ENCODE measurements at places on chromosomes 12 and 14.
A peak's percentile ranks its signal among the peaks of the same experiment; 100 is the strongest.

DNA sequence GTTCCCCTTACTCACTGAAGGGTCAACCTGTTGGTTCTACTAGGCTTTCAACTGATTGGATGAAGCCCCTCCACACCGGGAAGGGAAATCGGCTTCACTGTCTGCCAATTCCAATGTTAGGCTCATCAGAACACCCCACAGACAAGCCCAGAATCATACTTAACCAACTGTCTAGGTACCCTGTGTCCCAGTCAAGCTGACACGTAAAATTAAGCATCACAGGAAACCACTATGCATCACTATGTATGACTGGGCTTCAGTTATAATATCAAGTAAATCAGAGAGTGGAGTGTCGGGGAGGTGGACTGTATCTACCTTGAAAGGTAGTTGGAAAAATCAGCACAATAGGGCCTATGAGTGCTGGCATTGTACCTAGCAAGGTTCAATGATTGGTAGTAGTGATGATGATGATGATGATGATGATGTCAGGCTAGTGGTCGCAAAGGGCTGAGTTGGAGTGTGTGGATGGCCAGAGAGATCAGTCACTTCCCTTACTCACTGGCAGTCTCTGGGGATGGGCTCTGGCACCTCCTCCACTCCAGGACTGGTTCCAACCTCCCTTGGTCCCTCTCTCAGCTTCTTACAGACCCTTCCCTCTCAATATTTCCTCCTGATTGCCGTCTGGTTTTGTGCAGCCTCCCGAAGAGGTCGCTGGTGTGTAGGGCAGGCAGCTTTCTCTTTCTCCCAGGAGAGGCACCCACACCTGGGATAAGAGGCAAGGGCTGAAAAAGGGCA lies 3.3 kb upstream of the ATG101 start:
- DNase-seq = no peak

GRCh38 chr14:31208546-31209424 lies 1.2 kb upstream of the HECTD1 start:
- DNase-seq = no peak

DNA sequence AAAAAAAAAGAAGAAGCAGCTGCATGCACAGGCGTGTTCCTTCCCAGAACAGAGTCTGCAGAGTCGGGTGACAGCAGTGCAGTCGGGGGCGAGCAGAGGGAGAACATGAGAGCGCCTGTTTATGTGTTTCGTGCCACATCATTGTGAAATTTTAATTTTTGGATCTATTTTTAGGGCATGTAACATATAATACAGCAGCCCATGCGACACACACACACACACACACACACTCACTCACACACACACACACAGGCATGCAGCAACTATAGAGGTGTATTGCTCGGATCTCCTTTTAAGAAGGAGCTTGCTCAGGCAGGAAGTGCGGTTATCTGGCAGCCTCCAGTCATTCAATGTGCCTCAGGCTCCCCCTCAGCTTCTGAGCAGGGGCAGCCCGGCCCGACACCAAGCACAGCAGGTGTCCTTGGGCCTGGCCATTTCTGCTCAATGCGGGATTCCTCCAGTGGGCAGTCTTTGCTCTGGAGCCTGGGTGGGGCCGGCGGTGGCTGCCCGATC lies 71.8 kb downstream of the ZNF664 start:
- DNase-seq = no peak

DNA sequence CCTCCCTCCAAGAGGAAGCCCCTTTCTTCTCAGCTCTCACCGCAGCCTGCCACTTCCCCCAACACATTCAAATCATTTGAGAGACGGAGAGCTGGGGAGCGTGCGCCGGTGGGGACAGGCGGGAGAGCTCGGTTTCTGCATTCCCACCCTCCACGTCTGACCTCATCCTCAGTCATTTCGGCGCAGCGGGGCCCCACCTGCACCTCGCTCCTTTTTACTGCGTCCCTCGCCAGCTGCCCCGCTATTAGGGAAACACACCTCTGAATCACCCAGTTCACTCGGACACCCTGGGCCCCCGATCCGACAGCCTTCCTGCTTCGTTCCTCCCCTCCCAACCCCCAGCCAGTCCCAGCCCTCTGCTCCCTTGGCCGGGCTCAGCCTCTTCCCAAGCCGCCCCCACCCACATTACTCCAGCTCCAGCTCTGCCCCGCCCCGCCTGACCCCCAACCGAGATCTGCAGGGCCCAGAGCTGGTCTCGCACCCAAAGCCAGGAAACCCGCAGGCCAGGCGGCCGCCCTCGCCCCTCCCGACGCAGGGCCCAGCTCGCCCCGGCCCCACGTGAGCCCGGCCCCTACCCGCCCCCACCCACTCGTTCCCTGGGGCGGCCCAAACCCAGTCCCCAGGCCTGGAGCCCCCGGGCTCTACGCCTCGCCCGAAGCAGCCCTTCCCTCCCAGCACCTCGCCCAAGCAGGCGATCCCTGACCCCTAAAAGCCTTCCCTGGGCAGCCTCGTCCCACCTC lies 783 bp downstream of the CORO1C start:
- DNase-seq = peak; percentile 61

DNA sequence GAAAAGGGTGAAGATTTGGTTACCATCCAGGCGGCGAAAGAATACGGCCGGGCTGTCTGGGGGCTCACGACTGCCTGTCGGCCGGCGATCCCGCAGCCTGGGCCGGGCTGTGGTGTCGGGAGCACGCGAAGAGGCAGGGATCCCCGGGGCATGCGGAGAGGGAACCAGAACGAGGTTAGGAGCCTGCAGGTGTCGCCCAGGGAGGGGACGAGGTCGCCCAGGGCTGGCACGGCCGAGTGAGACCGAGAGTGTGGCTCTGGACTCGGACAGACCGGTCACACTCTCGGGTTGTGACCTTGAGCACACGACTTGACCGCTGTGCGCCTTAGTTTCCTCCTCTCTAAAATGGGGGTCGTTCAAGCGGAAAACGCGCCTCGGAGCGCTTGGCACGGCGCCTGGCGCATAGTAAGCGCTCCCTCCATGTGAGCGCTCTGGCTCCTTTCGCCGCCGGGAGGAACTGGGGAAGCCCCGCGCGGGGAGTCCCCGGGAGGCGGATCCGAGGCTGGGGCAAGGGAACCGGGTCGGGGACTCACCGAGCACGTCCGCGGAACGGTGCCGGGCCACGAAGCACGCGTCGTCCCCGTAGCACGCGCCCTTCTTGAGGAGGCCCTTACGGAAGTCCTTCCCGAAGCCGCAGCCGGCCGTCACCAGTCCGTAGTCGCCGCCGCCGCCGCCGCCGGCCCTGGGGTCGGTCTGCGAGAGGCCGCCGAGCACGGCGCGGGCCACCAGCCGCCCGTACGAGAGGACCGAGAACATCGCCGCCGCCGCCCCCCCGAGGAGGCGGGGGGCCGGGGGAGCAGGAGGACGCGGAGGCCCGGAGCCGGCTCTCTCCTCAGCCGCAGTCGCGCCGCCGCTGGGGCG lies 612 bp downstream of the PPTC7 start:
- DNase-seq = no peak

DNA sequence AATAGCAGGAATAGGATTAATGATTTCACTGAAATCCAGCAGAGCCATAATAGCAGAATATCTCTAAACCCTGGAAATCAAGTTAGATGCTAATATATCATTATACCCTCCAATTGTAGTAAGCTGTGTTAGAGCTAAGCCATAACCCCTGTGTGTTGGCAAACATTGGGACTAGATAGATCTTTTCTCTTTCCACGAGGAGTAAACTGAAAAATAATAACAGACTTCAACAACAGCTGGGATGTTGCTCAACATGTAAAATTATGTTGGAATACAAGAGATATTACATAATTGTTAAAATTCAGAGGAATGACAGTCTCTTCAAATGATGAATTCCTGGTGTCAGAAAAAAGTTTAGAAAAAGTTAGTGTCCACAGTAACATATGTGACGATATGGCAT lies 383.8 kb downstream of the SNAPC1 start:
- DNase-seq = no peak

- DNase-seq = peak; percentile 12
Measured at GRCh38 chr12:10959804-10960203, 20.7 kb upstream of the TAS2R14 start.

DNA sequence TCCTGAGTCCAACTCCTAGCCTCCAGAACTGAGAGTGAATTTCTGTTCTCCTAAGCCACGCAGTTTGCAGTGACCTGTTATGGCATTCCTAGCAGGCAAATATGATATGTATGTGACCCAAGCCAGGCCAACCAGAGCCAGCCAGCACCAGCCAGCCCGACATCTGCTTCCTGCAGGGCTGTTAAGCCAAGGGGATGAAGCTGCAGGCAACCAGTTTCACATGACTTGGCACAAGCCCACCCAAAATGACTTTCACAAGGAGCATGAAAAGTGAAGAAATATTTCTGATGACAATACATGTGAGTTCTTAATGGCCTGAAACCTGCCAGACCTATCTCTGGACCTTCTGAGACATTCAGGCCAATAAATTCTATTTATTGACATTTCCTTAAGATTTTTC lies 68.1 kb downstream of the ITPK1 start:
- DNase-seq = no peak

GRCh38 chr12:3123729-3124128 lies 46.5 kb downstream of the TSPAN9 start:
- DNase-seq = no peak

DNA sequence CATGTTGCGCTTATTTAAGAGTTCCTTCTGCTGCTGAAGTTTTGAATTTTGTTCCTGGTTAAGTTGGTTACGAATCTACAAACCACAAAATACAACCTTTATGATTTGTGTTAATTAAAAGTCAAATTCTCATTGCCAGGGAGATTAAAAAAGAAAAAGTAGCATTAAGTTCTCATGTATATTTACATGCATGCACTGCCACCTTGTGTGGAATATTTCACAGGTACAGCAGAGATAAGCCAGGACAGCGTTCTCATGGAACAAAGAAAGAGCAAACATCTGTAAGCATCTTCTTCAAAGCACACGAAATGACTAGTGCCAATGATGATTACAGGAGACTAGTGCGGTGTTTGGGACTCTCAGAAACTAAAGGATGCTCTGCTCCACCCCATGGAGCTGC lies 34.2 kb downstream of the ZFYVE21 start:
- no peak for DNase-seq

- DNase-seq = no peak
Measured at GRCh38 chr14:69086537-69086936, 66.4 kb downstream of the DCAF5 start.

DNA sequence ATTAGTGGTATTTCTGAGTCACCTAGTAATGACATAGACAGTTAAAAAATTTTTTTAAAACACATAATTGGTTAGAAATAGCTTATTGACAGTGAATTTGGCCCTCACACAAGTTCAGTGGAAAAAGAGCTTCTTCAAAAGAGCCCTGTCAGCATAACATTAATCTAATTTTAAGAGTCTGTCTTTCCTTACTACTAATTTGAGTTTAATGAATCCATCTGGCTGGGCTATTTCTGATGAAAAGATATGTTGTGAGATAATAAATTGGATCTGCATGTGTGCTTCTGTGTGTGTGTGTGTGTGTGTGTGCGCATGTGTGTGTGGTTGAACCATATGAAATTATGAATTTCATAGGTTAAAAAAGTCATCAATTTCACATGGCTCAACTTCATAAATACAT lies 1045.2 kb downstream of the FLRT2 start:
- DNase-seq = no peak

GRCh38 chr12:55847033-55847432 lies 4.3 kb upstream of the MMP19 start:
- no peak for DNase-seq

GRCh38 chr14:95290021-95290420 lies 29.7 kb downstream of the CLMN start:
- no peak for DNase-seq

- DNase-seq = peak; percentile 98
Measured at GRCh38 chr12:6764011-6764828, 1.9 kb upstream of the PTMS start.

DNA sequence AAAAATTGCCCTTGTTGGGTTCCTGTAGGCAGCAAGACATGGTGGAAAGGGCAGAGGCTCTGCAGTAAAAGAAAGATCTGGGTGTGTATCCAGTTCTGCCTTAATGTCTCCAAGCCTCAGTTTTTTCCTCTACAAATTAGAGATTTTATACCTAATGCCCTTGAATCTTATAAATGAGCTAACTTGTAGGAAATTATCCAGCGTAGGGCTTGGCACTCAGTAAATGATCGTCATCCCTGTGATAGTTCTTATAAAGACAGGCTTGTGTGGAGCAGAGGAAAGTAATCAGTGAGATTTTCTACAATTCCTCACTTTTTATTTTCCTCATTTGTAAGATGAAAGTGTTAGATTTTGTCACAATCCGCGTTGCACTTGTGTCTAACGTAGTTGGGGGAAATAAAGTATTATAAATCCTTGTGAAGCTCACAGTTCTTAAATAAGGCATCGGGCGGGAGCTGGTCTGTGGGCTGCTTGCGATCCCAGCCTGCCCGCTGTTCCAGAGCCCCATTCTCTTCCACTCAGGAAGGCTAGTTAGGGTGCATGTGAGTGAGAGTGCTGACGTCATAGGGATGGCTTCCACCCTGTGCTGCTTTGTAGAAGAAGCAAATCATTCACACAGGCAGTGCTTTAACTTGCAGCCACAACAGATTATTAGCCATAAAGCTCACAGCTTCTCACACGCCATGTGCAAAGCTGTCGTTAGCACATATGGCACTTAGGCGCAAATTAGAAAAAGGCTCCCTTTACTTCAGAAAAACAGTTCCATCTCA lies 87.6 kb downstream of the EML1 start:
- DNase-seq = no peak

GRCh38 chr12:123962513-123962912 lies 10.1 kb downstream of the CCDC92 start:
- DNase-seq = no peak

DNA sequence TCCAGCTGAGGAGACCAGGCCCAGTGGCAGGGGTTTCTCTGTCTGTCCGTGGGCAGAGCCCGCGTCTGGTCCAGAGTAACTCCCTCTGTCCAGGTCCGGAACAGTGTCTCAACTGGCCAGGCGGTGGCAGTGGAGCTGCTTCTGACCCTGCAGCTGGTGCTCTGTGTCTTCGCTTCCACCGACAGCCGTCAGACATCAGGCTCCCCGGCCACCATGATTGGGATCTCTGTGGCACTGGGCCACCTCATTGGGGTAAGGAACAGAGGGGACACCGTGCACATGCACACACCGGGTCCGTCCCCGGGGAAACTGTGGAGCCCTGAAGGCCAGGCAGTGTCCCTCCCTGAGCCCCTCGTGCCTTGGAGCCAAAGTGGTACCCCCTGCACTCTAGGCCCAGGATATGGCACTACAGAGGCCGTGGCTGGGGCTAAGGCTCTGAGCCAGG lies 1.5 kb downstream of the AQP6 start:
- peak; percentile 60 for DNase-seq

GRCh38 chr12:54214553-54215406 lies 26.0 kb upstream of the SMUG1 start:
- peak; percentile 65 for DNase-seq

DNA sequence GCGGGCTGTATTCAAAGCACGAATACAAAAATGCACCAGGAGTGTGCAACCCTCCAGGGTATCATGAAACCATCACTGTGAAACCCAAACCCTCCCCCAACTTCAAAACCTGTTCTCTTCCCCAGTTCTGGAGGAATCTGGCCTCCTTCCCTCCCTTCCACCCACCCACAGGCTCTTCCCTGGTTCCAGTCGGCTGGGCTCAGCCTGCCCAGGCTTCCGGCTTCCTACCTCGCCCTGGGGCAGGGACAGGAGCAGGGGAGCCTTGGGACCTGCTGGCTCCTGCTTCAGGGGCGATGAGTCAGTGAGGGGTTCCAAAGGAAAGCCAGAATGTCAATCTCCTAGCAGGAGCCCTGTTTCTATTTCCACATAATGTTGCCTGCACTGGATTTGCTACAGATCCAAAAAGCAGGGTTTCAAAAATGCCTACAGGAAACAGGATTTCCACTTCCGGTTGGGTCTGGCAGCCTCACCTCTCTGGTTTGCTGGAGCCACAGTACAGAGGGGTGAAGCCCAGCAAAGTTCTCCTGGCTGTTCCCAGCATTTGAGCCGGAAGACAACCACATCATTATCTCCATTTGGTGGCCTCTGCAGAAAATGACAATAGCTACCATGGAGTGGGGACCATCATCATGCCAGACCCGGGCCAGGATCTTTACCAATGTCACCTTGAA lies 278.3 kb downstream of the DPF3 start:
- no peak for DNase-seq
